ENCODE measurements at places on chromosomes 4 and X. TPM values are rescaled to one million over a fixed set of nuclear protein-coding genes. Genes with fewer than 3 reads are reported as not detected.

HTR2C gene
- total RNA-seq, result not detected

CITED1 gene
- 0.36 TPM for total RNA-seq

ZFP42 gene
- 0.05 TPM for total RNA-seq

DKK2 gene
- total RNA-seq, result not detected

- DNase-seq, result no peak
These were observed 87.5 kb downstream of the EVC start for GRCh38 chr4:5798462-5798861.

DNA sequence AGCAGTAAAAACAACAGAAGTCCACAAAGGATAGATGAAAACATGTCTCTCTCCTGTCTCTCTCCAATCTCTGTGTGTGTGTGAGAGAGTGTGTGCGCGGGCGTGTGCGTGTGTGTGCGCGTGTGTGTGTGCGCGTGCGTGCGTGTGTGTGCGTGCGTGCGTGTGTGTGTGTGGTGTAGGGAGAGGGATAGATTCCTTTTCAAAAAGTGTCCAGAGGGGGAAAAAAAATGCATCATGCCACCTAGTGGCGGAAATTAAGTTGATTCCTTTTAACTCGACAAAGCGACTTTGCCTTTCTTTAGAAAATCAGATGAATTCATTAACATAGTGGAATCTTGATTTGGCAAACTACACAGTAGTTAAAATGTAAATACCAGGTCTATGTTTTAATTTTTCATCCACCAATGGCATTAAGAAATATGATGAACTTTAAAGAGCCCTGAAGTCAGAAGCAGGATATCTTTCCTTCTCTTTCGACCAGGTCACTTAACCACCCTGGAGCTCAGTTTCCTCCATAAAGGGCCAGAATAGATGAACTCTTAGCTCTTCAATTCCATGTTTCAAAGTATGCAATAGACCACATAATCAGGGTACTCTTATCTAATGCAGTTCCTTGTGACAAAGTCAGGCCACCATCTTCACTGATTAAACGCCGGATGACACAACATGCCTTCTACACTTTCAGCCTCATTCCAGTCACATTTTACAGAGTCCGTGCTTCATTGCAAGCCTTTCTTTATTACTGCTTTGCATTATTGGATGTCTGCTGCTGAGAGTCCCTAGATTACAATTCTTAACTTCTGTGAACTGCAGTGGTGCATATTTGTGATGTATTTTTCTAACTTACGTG is 162.8 kb downstream of the FBXO8 start:
- peak; percentile 12 for DNase-seq

- no peak for DNase-seq
These were observed 76.0 kb downstream of the NR3C2 start for GRCh38 chr4:148366251-148366650.

Data from Panc1 (cell line).